ENCODE measurements at places on chromosomes 2 and 18.
A peak's percentile ranks its signal among the peaks of the same experiment; 100 is the strongest.

GRCh38 chr2:227006189-227006897 lies 157.7 kb downstream of the COL4A4 start:
- peak; percentile 97 for DNase-seq

DNA sequence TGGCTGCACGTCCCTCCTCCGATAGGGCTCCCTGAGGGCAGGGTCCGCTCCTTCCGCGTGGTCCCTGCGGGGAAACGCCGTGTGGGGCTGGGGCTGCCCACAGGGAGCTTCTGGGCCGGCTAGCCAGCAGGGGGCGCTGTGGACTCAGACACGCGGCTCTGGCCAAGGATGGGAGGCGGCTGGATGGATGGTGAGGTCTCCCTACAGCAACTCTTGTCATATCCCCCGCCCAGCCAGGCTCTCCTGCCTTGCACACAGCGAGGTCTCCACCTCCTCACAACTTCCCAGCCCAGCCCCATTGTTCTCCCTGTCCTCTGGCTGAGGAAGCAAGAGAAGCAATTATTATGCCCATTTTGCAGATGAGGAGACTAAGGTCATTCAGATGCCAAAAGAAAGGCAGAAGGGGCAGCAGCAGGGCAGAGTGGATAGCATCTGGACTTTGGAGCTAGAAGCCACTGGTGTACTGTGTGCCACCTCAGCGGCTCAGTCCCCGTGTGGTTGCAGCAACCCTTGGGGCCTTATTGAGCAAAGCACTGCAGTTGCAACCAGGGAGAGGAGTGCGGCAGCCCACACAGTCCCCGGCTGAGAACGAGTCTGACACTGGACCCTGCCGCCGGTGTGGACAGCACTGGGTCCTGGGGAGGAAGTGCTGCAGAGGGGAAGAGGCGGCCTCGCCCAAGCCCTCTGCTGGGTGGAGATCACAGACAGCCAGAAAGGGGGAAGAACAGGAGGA lies 99.0 kb downstream of the ZFP36L2 start:
- peak; percentile 17 for DNase-seq

GRCh38 chr2:64263315-64263714 lies 119.1 kb upstream of the PELI1 start:
- DNase-seq = no peak

GRCh38 chr2:56288838-56289580 lies 105.2 kb downstream of the CCDC85A start:
- DNase-seq = no peak

DNA sequence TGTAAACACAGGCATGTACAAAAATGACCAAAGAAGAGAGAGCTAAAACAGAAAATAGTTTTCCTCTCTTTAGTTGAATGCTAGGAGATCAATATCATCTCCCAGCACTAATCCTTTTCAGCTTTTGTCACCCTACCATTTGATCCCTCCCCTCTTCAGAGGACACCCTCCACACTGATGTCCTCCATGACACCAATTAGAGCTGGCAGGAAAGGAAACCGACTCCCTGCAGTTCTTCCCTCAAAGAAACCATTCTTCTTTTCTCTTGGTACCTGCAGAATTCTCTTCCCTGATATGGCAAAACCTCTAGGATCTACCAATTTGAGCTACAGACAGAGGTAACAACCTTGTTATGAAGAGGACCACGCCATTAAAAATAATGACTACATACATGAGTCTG lies 5.3 kb downstream of the EPB41L3 start:
- DNase-seq = no peak

- DNase-seq = no peak
These were observed 86.4 kb downstream of the AP1S3 start for GRCh38 chr2:223751012-223751411.

DNA sequence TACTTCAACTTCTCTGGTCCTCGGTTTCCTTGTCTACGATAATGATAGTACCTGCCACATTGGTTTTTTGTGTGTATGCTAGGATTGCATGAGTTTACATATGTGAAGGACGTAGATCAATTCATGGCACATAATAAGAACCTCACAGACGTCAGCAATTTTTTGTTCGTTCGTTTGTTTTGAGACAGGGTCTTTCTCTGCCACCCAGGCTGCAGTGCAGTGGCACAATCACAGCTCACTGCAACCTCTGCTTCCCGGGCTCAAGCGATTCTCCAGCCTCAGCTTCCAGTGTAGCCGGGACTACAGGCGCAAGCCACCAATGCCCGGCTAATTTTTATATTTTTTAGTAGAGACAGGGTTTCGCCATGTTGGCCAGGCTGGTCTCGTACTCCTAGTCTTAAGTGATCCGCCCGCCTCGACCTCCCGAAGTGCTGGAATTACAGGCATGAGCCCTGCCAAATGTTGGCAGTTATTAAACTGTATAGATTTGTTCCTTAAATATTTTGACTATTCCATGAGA lies 756 bp upstream of the SLC35F5 start:
- DNase-seq = no peak

GRCh38 chr2:7620255-7620654 lies 703.0 kb downstream of the RNF144A start:
- no peak for DNase-seq

- DNase-seq = peak; percentile 66
These were observed 86.3 kb upstream of the EFEMP1 start for GRCh38 chr2:56009758-56010458.

DNA sequence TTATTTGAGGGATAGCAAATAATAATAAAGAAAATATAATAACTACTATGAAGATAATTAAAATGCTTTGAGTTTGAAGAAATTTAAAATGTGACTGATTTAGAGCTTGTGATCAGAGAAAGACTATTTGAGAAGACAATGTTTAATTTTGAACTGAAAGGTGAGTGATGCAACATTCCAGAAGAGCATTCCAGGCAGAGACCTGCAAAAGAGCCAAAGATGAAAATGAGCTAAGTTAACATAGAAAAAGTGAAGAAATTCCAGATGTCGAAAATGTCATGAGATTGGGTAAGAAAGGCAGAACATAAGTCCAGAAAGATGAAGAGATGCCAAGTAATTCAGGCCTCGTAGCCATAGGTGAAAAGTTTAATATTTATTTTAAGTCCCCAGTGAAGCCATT lies 215.8 kb downstream of the FSIP2 start:
- no peak for DNase-seq

- DNase-seq = no peak
These were observed 24.3 kb downstream of the TACR1 start for GRCh38 chr2:75174981-75175380.

GRCh38 chr2:237440819-237441281 lies 26.9 kb upstream of the COL6A3 start:
- no peak for DNase-seq

DNA sequence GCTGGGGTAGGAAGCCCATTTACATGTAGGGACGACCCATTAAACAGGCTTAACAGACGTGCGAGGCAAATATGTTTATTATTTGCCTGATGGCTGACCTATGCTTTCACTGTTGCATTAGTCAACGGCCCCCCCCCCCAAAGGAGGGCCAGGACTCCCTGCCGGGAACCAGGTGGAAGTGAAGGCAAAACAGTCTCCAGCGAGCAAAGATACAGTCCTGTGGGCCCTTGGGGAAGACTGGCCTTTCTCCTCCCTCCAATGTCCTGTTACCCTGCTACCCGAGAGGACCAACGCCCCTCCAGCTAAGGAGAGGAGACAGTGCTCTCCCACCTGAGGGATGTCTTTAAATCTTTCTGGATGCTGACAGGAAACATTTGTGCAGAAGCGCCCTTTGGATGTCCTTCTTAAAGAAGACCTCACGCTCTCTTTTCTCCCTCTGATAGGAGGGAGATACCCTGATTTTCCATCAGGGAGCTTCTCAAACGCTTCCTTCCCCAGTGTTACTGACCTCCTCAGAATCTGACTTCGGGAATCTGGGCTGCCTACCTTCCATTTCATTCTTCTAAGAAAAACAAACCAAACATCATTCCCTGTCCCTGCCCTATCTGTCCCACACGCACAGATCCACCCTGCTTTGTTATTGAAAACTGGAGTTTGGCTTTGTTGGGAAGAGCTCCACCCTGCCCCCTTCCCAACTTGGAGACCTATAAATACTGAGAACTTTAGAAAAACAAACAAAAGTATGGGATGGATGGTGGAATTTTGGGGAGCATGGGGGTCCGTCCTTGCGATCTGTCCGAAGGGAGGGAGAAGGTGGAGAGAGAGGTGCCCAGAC lies 135.9 kb upstream of the SIX3 start:
- no peak for DNase-seq

DNA sequence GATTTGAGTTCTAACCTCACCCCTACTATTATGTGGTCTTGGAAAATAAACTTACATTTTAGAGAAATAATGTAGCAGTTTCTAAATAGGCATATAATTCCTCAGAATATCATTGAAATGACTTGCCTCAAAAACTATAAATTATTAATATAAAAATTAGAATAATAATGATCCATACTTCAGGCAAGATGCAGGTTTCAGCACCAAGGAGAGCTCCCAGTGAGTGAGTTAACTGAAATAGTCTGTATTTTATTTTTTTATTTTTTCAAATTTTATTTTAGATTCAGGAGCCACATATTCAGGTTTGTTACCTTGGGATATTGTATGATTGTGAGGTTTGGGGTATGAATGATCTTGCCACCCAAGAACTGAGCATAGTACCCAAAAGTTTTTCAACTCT lies 472.2 kb upstream of the DCC start:
- DNase-seq = no peak

DNA sequence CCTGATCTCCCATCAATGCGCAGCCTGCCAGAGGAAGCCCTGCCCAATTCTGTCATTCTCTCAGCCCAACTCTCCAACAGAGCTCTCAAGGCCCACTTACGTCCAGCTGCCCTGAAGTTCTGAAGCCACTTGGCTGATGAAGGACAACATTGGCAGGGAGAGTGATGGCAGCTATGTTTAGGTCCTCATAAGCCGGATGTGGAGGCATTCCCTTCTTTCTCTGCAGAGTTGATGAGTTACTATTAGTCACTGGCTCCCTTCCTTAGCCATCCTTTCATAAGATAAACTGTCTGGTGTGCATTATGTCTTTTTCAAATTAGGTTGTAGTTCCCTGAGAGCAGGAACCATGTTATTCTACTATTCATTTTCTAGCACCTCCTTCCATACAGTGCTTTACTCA lies 22.5 kb upstream of the TACR1 start:
- DNase-seq = no peak

DNA sequence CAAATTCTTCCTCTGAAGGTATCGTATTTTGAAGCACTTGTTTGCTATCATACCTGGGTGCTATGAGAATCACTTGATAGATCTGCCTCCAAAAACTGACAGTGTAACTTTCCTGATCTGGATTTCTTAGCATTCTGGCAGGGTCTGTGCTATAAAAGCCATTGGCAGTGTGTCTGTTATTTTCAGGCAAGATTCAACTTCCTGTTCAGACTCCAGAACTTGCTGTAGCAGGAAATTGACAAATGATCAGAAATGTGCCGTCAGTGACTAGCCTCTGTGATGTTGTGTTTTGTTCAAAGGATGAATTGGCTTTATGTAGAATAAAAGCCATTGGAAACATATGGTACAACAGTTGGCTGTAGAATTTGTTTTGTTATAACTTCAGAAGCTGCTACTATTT lies 273.3 kb downstream of the PTPRM start:
- DNase-seq = no peak

Data from NCI-H1417 (cell line).